ENCODE measurements at places on chromosomes 11 and 22.

- no peak for DNase-seq
Measured at GRCh38 chr11:130416530-130416882, 11.9 kb downstream of the ADAMTS8 start.

GRCh38 chr11:441043-441417 lies 781 bp downstream of the ANO9 start:
- no peak for DNase-seq

DNA sequence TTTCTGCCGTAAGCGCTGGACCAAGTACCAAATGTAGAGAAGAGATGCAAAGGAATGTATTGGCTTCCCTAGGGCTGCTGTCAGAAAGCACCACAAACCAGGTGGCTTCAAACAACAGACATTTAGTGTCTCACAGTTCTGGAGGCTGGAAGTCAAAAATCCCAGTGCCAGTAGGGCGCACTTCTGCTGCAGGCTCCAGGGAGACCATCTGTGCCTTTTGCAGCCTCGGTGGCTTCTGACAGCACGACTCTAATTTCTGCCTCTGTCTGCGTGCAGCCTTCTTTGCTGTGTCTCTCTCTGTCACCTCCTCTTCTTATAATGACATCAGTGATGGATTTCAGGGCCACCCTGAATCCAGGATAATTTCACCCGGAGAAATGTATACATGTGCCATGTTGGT lies 2.8 kb downstream of the APOL6 start:
- no peak for DNase-seq

GRCh38 chr11:373716-374551 lies 4.6 kb downstream of the B4GALNT4 start:
- no peak for DNase-seq

- DNase-seq = no peak
Measured at GRCh38 chr22:47587861-47588577, 825.6 kb downstream of the TBC1D22A start.

DNA sequence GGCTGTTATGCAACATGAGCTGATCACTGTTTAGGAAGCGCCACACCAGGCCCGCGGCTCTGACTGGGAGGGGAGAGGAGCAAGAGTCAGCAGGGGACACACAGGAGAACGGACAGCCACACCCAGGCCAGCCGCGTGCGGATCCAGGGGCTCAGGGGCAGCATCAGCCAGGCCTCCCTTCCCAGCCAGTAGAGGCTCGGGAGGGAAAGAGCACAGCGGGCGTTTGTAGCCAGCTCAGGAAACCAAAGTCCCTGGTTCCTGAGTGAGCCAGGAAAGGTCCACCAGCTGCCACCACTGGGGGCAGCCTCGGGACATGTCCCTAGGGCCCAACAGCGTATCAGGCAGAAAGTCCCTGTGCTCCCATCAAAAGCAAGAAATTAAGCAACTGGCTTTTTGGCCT lies 71.8 kb upstream of the PITPNB start:
- no peak for DNase-seq

GRCh38 chr11:93747122-93747521 lies 5.7 kb downstream of the C11orf54 start:
- no peak for DNase-seq

GRCh38 chr11:57761301-57762234 lies at the start of gene CTNND1:
Gene CTNND1, plus strand, starts transcription at chr11:57761802. Its CDS starts 29,677 bp downstream, at chr11:57791479.
- DNase-seq = no peak

DNA sequence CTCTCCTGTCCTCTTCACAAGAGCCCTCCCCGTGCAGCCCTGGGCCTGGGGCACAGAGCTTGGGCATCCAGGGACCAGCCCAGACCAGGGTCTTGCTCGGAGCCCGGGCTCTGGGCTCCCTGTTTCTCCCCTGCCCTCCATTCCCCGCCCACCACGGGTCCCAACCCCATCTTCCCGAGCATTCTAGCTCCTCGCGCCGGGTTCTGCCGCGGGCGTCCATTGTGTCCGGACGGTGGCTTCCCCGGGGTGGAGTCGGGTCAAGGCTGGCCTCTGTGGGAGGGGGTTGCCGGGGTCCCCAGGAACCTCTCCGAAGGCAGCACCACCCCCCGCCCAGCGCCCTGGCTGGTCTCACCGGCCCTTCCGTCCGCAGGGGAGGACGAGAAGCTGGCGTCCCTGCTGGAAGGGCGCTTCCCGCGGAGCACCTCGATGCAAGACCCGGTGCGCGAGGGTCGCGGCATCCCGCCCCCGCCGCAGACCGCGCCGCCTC lies 18.1 kb upstream of the ACR start:
- DNase-seq = no peak

DNA sequence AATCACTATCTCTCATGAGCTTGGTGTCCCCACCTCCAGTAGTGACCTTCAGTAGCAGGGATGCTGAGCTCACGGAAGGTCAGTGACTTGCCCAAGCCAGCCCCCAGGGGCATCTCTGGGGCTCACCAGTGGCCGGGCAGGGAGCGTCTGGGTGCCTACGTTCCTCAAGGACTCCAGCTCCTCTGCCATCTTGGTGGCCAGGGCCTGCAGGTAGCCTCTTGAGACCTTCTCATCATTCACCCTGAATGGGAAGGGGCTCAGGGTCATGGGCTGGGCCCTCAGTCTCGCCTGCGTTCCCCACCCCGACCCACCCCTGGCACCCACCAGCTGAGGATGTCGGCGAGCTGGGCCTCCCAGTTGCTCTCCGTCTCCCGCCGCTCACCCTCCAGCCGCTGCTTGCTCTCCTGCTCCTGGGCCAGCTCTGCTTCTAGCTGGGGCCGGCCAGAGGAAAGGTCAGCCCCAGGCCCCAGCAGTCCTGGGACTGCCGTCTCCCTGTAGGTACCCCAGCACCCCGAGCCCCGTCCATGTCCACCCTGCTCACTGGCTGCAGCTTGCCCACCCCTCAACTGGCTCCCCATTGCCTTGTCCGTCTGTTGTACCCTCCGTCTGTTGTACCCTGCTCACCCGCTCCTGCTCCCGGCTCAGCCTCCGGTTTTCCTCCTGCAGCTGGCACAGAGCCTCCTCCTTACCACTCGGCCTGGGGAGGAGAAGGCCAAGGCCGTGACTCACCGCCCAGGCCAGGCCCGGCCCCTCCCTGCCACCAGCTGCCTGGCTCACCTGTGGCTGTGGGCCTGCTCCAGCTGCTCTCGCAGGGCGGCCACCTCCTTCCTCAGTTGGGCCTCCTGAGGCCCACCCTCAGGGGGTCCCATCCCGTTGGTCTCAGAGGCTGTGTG lies 9.5 kb downstream of the CDC42BPG start:
- no peak for DNase-seq

GRCh38 chr11:81579339-81579738 lies 1154.3 kb downstream of the FAM181B start:
- no peak for DNase-seq

GRCh38 chr11:66545701-66546367 lies at the start of gene ZDHHC24:
Gene ZDHHC24, minus strand, starts transcription at chr11:66546048. Its CDS starts 45 bp downstream, at chr11:66546003.
- peak; percentile 95 for DNase-seq

- DNase-seq = no peak
Measured at GRCh38 chr11:64502634-64503033, 88.4 kb upstream of the SLC22A12 start.

DNA sequence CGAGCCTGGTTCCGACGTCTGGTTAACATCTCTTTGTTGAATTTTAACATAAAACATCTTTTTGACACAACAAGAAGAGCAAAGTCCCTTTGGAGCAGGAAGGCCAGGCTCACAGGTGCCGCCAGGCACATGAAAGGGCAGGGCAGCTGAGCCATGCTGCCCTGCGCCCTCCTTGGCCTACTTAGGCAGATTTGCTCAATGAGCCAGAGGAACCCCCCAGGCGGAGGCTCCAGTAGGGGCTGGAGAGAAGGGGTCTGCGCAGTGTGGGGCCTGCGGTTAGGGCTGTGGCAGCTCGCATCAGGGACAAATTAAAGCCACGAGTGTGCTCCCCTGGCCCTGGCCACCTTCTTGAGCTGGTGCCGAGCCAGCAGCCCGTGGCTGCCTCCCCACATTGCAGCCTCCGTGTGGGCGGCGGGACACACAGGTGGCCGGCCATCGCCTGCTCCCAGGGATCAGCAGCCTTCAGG lies 9.9 kb upstream of the SLC22A12 start:
- no peak for DNase-seq

- DNase-seq = no peak
Measured at GRCh38 chr11:124302347-124303125, 11.2 kb downstream of the OR8D1 start.

- DNase-seq = no peak
Measured at GRCh38 chr22:38853196-38853651, 9.4 kb upstream of the NPTXR start.

- DNase-seq = no peak
Measured at GRCh38 chr11:117313091-117313490, 3.0 kb downstream of the BACE1 start.

- DNase-seq = no peak
Measured at GRCh38 chr11:33942954-33943353, 51.1 kb upstream of the LMO2 start.

DNA sequence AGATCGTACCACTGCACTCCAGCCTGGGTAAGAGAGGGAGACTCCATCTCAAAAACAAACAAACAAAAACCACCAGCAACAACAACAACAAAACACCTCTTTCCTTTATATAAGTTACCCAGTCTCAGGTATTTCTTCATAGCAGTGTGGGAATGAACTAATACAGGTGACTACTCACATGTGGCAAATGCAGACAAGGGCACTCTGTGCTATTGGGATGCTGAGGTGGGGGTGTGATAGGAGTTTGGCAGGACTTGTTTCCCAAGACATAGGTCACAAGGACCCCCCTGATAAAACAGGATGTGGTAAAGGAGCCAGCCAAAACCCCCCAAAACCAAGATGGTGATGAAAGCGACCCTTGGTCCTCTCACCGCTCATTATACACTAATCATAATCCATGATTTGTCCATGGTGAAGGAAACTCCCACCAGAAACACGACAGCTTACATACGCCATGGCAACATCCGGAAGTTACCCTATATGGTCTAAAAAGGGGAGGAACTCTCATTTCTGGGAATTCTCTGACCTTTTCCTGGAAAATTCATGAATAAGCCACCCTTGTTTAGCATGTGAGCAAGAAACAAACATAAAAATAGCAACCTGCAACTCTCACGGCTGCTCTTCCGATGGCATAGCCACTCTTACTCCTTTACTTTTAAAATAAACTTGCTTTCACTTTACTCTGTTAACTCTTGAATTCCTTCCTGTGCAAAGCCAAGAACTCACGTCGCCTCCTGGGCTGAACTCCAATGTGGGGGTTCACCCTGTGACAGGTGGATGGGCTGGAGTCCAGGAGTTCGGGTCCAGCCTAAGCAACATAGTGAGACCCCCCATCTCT lies 18.8 kb upstream of the INCENP start:
- no peak for DNase-seq

DNA sequence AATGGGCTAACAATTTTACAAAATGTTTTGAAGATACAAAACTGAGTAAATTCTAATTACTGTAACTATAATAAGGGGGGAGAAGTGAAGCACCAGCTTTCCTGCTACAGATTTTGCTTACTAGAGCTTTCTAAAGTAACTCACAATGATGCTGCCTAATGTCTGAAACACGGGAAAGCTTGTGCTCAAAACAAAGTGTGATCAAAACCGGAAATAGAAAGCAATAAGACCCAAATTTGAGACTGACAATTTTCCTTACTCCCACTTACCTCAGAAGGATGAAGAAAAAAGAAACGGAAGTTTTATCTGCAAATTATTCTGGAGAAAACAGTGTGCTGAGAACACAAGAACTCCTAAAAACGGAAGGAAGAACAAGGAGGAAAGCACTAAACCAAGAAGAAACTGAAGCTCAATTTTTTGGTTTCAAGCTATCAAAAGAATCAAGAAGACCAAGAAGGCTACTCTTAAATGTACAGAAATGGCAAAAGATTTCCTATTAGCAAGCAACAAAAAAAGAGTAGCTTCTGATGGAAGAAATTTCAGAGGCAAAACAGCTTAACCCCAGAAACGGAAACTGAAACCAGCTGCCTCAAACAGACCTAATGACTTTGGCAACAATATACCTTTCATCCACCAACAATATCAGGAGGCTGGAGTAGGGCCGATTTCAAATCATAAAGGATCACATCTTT lies 33.4 kb downstream of the AMBRA1 start:
- no peak for DNase-seq

- DNase-seq = no peak
Measured at GRCh38 chr11:120335556-120335907, 681 bp upstream of the ARHGEF12 start.

DNA sequence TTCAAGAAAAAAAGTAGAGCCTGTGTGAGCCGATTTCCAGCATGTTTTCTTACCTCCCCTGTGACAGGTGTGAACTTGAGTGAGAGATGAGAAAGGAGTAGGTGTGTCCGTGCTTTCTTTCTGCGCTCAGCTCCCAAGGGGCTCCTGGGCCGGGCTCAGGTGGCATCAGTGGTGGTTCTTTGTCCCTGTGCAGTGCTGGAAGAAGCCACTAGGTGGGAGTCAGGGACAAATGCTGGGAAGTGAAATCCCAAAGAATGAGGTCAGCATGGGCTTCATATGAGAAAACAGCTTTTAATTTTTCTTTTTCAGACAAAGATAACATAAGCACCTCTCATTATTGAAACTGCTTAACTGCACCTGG lies 57.8 kb downstream of the PPFIBP2 start:
- peak; percentile 43 for DNase-seq

DNA sequence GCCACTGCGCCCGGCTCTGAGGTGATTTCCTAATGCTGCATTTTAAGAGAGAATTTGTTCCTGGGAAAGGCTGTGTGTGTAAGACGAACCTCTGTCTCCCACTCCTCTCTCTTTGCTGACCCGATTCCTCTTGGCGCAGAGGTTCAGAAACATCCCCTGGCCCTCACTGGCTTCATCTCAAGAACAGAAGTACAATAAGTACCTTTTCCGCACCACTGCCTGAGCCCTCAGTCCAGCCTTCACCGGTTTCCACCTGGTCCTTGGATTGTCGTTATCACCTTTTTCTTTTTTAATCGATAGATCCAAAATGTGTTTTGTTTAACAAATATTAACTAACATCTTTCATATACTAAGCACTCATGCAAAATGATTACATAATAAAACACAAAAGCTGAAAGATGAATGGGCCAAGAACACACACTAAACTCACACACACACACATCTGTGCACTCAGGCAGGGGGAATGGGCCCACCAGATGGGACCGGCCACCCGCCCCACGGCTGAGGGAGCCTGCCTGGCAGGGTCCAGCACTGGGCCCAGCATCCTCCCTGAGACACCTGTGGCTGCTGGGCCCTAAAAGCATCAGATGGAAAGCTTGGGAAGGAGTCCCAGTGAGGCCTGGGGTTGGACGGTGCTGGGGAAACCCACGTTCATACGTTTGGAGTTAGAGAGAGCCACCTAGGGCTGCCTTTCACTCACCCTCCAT lies 50.4 kb upstream of the A4GALT start:
- DNase-seq = no peak

- peak; percentile 79 for DNase-seq
Measured at GRCh38 chr11:74311352-74311926, at the start of gene P4HA3. Gene P4HA3, minus strand, starts transcription at chr11:74311640. Its CDS starts 29 bp downstream, at chr11:74311611.

Measured in stimulated activated CD8-positive, alpha-beta memory T cell treated with anti-CD3 and anti-CD28 coated beads, Interleukin-4, amount 100 ng/mL, for 48 hours (primary cell).